Osteoblast (primary cell): ENCODE measurements at places on chromosomes 7 and 10. TPM values are rescaled to one million over a fixed set of nuclear protein-coding genes. Genes with fewer than 3 reads are reported as not detected.
A peak's percentile ranks its signal among the peaks of the same experiment; 100 is the strongest.

The TMEM229A gene
- total RNA-seq, result not detected in 2 replicates

The SH2D4B gene
- total RNA-seq, result under 0.01 TPM in 1 of 2 replicates, not detected in the other

The HOXA5 gene
- 3.2 and 5.8 TPM in 2 replicates for total RNA-seq

The TMEM140 gene
- total RNA-seq, result 13.8 and 14.1 TPM in 2 replicates

GRCh38 chr10:61943674-61944378, 42.3 kb downstream of the ARID5B start:
- H3K4me1 ChIP-seq, result peaks cover 54% of the 10 kb centered on the region
- no peaks in the 10 kb centered on the region for H3K27me3 ChIP-seq
- H3K36me3 ChIP-seq, result peaks cover 31% of the 10 kb centered on the region
- peak overlapping the region; percentile 70 for H3K27ac ChIP-seq
- H3K4me3 ChIP-seq, result no peak overlapping the region

DNA sequence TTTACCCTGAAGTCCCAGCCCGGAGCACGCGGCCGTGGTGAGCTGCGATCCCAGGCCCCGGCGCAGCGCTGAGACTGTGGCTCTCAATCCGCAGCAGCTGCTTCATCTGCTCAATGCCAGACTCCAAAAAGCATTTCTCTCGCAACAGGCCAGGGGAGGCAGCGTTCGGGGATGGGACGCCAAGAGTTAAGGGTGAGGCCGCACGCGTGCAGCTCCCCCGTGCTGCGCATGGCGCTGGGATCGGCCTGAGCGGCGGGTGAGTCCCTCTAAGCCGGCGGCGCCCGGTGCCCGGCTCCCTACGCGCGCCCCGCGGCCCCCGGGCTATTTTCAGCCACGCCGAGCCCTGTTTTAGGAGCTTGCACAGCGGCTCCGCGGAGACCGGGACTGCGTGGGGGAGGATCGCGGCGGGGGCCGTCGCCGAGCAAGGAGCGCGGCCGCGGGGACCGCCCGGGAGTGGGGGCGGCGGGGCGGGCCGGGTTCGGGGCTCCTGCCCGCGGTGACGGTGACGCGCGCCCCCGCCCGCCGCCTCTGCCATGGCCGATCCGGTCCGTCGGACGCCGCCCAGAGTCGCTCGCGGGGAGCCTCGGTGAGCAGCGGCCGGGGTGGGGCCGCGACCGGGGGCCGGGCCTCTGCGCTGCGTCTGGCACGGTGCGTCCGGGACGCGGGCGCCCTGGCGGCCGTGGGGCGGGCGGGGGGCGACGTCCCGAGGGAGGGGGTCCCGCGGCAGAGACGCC, 29.4 kb upstream of the JAKMIP3 start:
- H3K27ac ChIP-seq, result no peak overlapping the region
- peaks cover 48% of the 10 kb centered on the region for H3K27me3 ChIP-seq
- no peaks in the 10 kb centered on the region for H3K36me3 ChIP-seq
- H3K4me1 ChIP-seq, result no peaks in the 10 kb centered on the region

DNA sequence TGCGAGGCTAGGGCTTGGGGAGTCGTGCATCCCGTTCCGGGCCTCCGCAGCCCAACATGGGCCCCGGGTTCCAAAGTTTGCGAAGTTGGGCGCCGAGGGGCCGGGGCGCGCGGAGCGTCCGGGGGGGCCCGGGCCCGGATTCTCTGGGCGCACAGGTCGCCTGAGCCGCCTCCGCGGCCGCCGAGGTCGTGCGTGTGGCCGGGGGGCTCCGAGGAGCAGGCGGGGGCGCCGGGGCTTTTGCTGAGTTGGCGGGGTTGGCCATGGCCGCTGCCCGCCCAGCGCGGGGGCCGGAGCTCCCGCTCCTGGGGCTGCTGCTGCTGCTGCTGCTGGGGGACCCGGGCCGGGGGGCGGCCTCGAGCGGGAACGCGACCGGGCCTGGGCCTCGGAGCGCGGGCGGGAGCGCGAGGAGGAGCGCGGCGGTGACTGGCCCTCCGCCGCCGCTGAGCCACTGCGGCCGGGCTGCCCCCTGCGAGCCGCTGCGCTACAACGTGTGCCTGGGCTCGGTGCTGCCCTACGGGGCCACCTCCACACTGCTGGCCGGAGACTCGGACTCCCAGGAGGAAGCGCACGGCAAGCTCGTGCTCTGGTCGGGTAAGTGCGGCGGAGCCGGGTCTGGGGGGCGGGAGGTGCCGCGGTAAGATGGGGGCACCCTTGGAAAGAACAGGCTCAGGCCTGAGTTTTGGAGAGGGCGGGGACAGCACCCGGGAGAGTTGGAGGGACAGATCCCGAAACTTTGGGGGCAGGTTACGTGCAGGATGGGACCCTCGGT, 643 bp downstream of the SMO start:
- no peak overlapping the region for H3K27ac ChIP-seq
- no peaks in the 10 kb centered on the region for H3K36me3 ChIP-seq
- peak overlapping the region; percentile 75 for H3K4me3 ChIP-seq
- peaks cover 13% of the 10 kb centered on the region for H3K27me3 ChIP-seq
- peaks cover 6% of the 10 kb centered on the region for H3K4me1 ChIP-seq
- DNase-seq, result peak; percentile 88

GRCh38 chr10:56844978-56845529, 484.0 kb upstream of the ZWINT start:
- H3K27me3 ChIP-seq, result no peaks in the 10 kb centered on the region
- DNase-seq, result no peak
- H3K27ac ChIP-seq, result no peak overlapping the region
- H3K4me3 ChIP-seq, result no peak overlapping the region
- no peaks in the 10 kb centered on the region for H3K36me3 ChIP-seq

DNA sequence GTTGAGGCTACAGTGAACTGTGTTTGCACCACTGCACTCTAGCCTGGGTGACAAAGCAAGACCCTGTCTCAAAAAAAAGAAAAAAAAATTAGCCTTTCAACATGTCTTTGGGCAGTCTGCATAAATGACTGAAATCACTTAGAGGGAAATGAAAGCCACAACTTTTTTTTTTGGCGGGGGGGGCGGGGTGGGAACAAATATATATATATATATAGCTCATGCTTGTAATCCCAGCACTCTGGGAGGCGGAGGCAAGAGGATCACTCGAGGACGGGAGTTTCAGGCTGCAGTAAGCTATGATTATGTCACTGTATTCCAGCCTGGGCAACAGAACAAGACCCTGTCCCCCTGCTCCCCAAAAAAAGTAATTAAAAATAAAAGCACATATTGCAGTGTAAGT, 23.4 kb upstream of the MICU1 start:
- H3K36me3 ChIP-seq, result no peaks in the 10 kb centered on the region
- no peak overlapping the region for H3K27ac ChIP-seq
- H3K4me1 ChIP-seq, result no peaks in the 10 kb centered on the region
- H3K4me3 ChIP-seq, result no peak overlapping the region
- no peak for DNase-seq
- H3K27me3 ChIP-seq, result no peaks in the 10 kb centered on the region

- DNase-seq, result no peak
- peaks cover 7% of the 10 kb centered on the region for H3K4me1 ChIP-seq
- H3K36me3 ChIP-seq, result no peaks in the 10 kb centered on the region
- H3K27ac ChIP-seq, result no peak overlapping the region
- H3K27me3 ChIP-seq, result no peaks in the 10 kb centered on the region
These were observed 306.9 kb upstream of the DGKB start for GRCh38 chr7:15209429-15209828.

DNA sequence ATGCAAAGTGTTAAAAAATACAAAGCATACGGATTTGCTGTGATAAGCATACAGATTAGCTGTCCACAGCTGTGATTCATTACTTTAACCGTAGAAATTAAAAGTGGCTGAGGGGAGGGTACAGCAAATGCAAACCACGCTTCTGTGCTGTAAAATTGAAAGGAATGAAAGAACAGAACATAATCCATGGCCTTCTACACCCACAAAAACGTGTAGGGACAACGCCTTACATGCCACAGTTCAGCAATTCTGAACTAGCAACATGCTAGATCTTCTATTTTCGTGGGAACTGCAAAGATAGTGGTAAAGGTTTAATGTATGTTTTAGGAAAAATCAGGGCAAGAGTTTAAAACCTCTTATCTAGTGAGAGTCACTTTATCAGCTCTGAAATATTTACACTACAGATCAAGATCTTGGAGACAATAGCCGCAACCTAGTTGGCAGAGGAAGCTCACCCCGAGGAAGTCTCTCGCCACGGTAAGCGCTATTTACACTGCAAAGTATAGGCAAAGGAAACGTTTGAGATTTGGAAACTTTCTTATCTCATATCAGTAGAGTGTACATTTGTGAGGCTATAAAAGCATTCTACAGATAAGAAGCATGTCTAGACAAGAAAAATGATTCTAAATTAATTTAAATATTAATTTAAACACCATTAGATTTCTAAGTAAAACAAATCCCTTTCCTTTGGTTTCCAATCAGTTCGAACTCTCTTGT, 193.6 kb downstream of the MLLT10 start:
- no peaks in the 10 kb centered on the region for H3K27me3 ChIP-seq
- H3K4me3 ChIP-seq, result no peak overlapping the region
- peaks cover 20% of the 10 kb centered on the region for H3K4me1 ChIP-seq
- no peak for DNase-seq
- H3K27ac ChIP-seq, result no peak overlapping the region
- peaks cover 11% of the 10 kb centered on the region for H3K36me3 ChIP-seq

DNA sequence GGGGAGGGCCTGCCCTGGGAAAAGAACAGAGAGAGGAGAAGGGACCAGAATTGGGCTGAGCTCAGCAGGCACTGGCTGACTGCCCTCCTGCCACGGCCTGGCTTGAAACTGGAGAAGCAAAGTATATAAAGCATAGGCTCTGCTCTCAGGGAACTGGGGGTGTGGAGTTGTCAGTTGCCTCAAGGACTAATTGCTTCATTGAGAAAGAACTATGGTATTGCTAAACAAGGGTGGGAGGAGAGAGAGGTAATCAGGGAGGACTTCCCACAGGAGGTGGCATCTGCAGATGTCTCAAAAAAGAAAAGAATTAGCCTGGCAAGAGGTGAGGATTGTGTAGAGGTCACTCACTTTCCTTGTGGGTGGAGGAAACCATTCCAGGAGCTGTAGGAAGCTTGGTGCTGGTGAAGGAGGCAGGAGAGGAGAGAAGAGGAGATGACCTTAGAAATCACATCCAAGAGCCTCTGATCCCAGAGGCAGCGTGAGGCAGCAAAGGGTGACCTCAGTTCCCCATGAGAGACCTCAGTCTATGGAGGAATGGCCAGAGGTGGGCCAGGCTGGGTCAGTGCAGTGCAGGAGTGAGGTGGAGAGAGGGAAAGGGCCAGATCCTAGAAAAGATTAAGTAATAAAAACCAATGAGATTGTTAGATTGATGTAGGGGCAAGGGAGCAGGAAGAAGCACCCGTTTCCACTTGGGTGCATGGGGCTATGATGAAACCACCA, 2.4 kb downstream of the PILRB start:
- no peak overlapping the region for H3K27ac ChIP-seq
- no peak for DNase-seq
- H3K36me3 ChIP-seq, result peaks cover 59% of the 10 kb centered on the region

DNA sequence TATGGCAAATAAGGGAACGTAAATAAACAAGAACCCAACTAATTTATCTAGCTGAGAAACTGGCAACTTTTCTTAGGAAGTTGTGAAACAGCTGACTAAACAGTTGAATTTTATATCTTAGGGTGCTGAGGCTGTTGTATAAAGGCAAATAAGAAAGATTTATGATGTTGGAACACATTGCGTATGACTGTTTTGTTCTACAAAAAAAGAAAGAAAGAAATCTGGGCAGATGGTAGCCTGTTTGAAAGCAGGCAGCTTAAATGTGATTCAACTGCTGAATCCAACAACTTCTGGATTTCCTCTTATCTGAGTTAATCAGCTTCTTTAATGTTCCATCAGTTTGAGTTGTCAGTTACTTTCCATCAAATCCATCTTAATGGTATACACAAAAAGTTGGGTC, 214.5 kb downstream of the SNX13 start:
- no peak overlapping the region for H3K4me3 ChIP-seq
- no peaks in the 10 kb centered on the region for H3K4me1 ChIP-seq
- H3K27ac ChIP-seq, result no peak overlapping the region
- DNase-seq, result peak; percentile 45
- no peaks in the 10 kb centered on the region for H3K36me3 ChIP-seq
- H3K27me3 ChIP-seq, result peaks cover 6% of the 10 kb centered on the region

GRCh38 chr7:34672430-34672829, 14.4 kb downstream of the NPSR1 start:
- DNase-seq, result no peak
- H3K27me3 ChIP-seq, result no peaks in the 10 kb centered on the region
- H3K4me1 ChIP-seq, result no peaks in the 10 kb centered on the region

DNA sequence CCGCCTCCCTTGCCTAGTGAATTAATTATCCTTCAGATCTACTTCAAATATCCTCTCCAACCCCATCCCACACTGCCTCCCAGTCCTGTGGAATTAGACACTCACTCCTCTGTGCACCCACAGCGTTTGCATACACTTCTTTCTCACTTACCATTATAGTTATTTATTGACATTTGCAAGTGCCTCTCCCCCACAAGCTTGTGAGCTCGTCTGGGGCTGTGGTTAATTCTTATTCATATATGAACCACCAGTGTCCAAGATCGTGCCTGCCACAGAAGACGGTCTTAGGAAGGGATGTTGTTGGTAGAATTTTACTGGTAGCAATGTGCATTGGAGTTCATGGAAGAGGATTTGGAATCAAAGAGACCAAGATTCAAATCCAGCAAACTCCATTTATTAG, 68.1 kb upstream of the AOAH start:
- H3K27ac ChIP-seq, result no peak overlapping the region
- no peaks in the 10 kb centered on the region for H3K27me3 ChIP-seq
- H3K4me1 ChIP-seq, result no peaks in the 10 kb centered on the region
- no peak for DNase-seq

DNA sequence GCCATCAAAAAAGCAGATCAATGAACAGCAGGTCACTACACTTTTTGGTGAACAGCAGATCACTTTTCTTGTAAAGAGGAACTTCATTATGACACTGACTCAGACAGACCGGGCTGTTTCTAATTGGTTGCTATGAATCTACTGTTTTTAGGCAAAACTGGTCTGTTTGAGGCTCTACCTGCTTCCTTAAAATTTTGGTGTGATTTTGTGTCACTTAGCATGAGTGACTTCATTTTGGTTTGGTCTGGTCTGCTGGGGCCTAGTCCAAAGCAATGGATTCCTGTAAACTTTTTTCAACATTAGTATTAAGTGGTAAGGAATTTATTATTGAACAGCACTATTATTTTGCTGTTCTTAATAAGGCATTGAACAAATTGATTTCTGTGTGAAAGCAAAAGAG, 41.8 kb upstream of the C10orf71 start:
- H3K27me3 ChIP-seq, result peaks cover 37% of the 10 kb centered on the region
- DNase-seq, result no peak
- H3K36me3 ChIP-seq, result no peaks in the 10 kb centered on the region
- H3K4me3 ChIP-seq, result no peak overlapping the region

- H3K27ac ChIP-seq, result no peak overlapping the region
- no peak for DNase-seq
- peaks cover 21% of the 10 kb centered on the region for H3K27me3 ChIP-seq
- no peaks in the 10 kb centered on the region for H3K36me3 ChIP-seq
- H3K4me1 ChIP-seq, result no peaks in the 10 kb centered on the region
These were observed 73.8 kb upstream of the SLF2 start for GRCh38 chr10:100838986-100839385.

GRCh38 chr10:19531324-19531723, 284.9 kb upstream of the PLXDC2 start:
- H3K36me3 ChIP-seq, result no peaks in the 10 kb centered on the region
- H3K4me1 ChIP-seq, result no peaks in the 10 kb centered on the region
- no peak for DNase-seq
- H3K27me3 ChIP-seq, result no peaks in the 10 kb centered on the region
